ENCODE measurements at places on chromosomes 3 and 15. TPM values are rescaled to one million over a fixed set of nuclear protein-coding genes. Genes with fewer than 3 reads are reported as not detected.
A peak's percentile ranks its signal among the peaks of the same experiment; 100 is the strongest.

- no peak for DNase-seq
These were observed 3.0 kb downstream of the SMC4 start for GRCh38 chr3:160402221-160403027.

DNA sequence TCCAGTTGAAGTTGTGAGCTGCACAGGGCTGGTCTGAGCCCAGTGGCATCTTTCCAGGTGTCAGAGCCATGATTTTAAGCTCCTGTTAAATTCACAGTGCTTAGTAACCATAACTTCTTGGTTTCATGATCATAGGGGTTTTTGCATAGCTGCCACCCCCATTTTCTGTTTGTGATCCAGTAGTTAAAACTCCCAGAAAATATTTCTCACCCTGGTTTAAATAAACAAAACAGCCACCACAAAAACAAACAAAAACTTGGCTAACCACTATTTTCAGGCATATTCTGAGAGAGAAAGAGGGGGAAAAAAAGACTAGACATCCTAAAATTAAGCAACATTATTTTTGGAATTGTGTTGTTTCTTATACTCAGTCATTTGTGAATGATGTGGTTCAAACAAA is 175.3 kb downstream of the IGF1R start:
- no peak for DNase-seq

DNA sequence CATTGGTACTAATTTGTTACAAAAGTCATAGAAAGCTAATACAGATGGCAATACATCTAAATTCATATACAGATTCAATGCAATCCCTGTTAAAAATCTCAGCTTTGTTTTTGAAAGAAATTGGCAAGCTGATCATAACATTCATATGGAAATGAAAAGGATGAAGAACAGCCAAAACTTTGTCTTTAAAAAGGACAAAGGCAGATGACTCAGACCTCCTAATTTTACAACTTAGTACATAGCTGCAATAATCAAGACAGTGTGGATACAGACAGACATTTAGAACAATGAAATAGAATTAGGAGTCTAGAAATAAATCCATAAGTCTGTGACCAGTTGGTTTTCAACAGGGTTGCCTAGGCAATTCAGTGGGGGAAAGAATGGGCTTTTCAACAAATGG is 63.3 kb downstream of the AQP9 start:
- DNase-seq, result peak; percentile 45

GRCh38 chr15:25170781-25171110 is 216.0 kb downstream of the SNRPN start:
- no peak for DNase-seq

- DNase-seq, result no peak
These were observed 28.0 kb downstream of the ARHGAP31 start for GRCh38 chr3:119322021-119322834.

- no peak for DNase-seq
These were observed 40.5 kb downstream of the IGF2BP2 start for GRCh38 chr3:185784317-185784716.

- DNase-seq, result no peak
These were observed 2.1 kb upstream of the NMB start for GRCh38 chr15:84659904-84660781.

GRCh38 chr3:59069838-59070237 is 20.0 kb upstream of the CFAP20DC start:
- DNase-seq, result no peak

- no peak for DNase-seq
These were observed 151.6 kb downstream of the RSRC1 start for GRCh38 chr3:158261371-158261991.

GRCh38 chr3:40432793-40433192 is 24.3 kb upstream of the RPL14 start:
- no peak for DNase-seq

- DNase-seq, result no peak
These were observed 68.1 kb downstream of the PPARG start for GRCh38 chr3:12356996-12357395.

The MASP1 gene
- 244 TPM for polyA plus RNA-seq

The BCL2A1 gene
- polyA plus RNA-seq, result not detected

The SAMMSON gene
- not detected for polyA plus RNA-seq

The A4GNT gene
- not detected for polyA plus RNA-seq

The ARGFX gene
- polyA plus RNA-seq, result not detected

The ISG20 gene
- 4.2 TPM for polyA plus RNA-seq

The MB21D2 gene
- 12.3 TPM for polyA plus RNA-seq

The EBLN2 gene
- 1.0 TPM for polyA plus RNA-seq

The SPTBN5 gene
- 0.05 TPM for polyA plus RNA-seq
